ENCODE measurements at places on chromosomes 1 and 21.

GRCh38 chr1:57131701-57132394, 166.0 kb upstream of the C8B start:
- no peak for DNase-seq

GRCh38 chr1:185608177-185608576, 126.0 kb upstream of the HMCN1 start:
- DNase-seq = no peak

- peak; percentile 48 for DNase-seq
These were observed 18.6 kb downstream of the NTPCR start for GRCh38 chr1:232968965-232969364.

GRCh38 chr1:158019171-158019868, 25.9 kb downstream of the KIRREL1 start:
- peak; percentile 60 for DNase-seq

DNA sequence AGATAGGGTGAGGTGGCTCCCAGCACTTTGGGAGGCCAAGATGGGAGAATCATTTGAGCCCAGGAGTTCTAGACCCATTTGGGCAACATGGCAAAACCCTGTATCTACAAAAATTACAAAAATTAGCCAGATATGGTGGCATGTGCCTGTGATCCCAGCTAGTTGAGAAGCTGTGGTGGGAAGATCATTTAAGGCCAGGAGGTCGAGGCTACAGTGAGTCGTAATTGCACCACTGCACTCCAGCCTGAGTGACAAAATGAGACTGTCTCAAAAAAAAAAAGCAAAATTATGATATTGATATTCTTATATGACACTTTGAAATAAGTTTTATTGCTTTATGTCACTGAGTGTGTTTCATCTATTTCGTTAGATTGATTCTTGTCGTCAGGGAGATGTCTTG, 7.4 kb downstream of the ACADM start:
- no peak for DNase-seq

DNA sequence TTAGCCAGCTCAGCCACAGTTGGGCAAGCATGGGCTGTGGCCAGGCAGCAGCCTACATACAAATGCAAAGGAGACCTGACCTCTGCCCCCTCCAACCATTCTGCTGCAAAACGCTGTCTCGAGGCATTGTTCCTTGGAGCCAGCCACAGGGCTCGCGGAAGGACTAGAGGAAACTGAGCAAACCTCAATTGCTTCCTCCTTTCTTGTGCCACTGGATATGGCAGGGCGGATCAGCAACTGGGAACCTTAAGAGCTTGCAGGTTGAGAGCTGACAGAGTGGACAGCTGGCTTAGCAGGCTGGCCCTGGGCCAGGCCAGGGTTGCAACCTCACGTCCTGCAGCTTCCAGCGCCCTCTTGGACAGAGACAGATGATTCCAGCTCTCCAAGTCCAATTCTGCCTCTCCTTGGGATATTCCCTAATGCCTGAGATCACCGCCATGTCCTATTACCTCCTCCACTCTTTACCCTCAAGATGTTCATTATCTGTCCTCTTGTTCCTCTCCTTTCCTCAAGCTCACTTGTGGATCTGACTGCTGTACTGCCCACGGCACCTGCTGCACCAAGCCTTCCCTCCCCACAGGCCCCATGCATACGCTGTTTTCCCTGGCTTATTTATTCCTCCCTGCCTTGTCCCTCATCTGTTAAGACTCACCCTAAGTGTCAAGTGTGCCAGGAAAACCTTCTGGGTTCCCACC, 67.5 kb downstream of the SDC3 start:
- DNase-seq = no peak

GRCh38 chr1:67735806-67736627, 51.0 kb downstream of the GADD45A start:
- no peak for DNase-seq

GRCh38 chr1:200762089-200762488, 23.4 kb downstream of the CAMSAP2 start:
- no peak for DNase-seq

All from G401 (cell line).